ENCODE measurements at places on chromosomes 5 and 9.

- no peak for DNase-seq
These were observed 63.2 kb downstream of the ACER2 start for GRCh38 chr9:19471737-19472648.

DNA sequence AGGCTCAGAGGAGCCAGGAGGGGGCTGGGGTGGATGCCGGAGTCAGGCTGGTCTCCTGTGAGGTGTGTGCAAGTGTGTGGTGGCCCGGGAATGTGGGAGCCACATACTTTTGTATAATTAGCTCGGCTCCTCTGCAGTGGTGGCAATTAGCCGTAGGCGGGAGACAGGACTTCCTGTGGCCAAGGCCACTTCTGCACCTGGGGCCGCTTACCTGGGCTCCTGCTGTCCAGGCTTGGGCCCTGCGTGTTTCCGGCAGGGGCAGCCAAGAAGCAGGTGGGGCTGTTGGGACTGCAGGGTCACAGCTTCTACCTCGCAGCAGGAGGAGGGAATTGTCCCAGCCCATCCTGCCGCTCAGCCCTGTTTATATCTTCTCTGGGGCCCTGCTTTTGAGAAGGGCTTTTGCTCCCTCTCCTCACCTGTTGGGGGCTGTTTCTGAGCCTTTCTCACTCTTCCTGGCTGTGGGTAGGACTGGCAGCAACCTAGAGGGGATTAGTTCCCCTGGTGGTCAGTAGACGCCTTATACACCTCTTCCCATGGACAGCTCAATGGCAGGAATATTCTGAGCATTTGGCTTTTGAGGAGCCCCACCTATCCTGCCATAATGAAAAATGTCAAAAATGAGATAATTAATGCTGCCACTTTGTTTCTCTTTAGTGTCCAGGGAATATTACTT is 145.4 kb upstream of the PITX1 start:
- no peak for DNase-seq

DNA sequence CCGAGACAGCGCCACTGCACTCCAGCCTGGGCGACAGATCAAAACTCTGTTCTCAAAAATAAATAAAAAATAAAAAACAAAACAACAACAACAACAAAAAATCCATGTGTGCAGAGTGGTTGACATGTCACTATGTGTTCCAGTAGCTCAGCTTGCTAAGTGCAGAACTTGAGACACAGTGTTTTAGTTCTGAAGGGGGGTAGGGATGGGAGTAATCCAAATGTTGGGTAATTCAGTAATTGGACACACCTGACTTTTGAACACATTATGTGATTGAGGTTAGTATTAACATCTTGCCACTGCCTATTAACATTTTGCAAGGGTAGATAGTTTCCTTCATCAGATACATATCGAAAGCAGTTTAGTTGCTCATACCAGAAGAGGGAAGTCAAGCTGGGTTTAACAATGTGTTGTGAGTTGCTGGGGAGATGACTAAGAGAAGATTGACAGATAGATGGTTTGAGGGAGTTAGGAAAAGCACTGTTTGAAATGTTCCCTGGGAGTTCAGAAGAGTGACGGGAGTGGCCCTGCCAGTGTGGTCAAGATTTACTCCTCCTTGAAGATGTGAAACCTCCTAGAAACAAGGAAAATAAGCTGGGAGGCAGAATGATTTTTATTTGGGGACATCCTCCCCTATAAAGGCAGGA is 928 bp downstream of the HACD4 start:
- DNase-seq, result no peak

GRCh38 chr5:105898183-105898582 is 1772.6 kb downstream of the EFNA5 start:
- DNase-seq, result no peak

DNA sequence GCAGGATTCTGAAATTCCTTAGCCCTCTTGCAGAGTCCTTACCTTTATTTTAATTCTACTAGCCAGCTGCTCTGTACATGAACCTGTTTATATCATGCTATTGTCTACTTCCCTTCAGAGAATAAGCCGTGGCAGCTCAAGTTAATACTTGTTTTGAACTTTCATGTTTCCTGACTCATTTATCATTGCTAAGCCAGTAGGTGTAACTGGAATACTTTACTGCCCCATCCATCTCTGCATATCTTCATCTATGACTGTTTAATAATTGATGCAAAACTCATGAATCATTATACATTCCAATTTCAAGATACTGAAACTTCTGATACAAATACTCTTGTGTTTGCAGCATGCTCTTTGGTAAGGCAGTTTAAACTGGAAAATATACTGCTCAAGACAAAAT is 174.7 kb downstream of the PPP2R2B start:
- no peak for DNase-seq

DNA sequence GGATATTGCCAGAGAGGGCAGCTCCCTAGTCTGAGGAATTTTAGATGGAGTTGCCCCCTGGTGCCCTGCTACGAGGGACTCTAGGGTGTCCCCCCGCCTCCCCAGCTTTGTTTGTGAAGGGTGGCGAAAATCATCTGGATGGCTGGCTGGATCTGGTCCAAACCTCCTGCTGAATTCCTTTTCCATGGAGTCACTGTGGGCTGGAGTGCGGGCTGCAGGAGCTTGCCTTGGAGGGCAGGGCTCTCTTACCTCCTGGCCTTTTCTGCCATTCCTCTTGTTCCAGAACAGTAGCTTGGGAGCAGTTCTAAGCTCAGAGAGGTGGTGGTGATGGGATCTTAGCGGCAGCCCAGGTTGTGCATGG is 2.1 kb downstream of the SYNPO start:
- DNase-seq, result no peak

DNA sequence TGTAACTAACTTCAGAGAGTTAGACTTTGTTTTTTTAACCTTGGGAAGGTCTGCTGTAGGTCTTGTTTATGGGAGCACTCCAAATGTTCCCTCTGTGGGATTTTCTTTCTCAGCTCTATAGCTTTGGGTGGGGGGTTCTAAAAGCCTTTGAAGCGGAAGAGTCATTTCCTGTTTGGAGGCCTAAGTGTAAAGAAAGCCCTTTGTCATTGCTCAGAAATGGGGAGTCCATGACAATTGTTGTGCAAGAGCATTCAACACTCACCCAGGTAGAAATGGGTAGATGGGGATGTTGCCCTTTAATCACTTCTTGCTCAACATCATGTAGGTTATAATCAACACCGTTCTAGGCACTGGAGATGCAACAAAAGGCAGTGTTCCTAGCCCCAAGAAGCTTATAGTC is 30.3 kb upstream of the MAST4 start:
- DNase-seq, result no peak

DNA sequence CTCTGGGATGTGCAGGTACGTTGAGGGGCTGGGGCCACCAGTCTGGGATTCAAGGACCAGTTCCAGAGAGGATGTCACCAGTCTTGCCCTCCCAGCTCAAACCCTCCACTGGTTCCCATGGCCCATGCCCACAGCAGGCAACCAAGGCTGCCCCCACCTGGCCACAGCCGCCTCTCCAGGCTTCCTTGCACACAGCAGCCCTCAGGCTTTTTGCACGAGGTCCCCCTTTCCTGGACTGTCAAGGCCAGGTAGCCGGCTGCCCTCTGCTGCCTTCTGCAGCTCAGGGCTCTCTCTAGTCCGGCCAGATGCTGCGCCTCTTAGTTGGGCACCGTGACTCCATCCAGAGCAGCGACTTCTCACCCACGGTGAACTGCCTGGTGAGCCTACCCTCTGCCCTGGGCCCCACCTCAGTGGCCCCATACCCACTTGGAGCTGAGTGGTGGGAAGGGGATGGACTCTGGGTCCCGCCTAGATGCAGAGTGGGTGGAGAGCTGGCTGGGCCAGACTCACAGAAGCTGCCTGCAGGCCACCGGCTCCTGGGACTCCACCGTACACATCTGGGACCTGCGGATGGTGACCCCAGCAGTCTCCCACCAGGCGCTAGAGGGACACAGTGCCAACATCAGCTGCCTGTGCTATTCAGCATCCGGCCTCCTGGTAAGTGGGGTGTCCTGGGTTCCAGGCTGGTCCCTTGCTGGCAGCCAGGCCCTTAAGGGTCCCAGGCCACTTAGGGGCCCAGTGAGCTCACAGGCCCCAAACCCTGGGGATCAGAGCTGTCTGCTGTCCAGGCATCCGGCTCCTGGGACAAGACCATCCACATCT is 2.9 kb downstream of the WDR38 start:
- DNase-seq, result no peak

DNA sequence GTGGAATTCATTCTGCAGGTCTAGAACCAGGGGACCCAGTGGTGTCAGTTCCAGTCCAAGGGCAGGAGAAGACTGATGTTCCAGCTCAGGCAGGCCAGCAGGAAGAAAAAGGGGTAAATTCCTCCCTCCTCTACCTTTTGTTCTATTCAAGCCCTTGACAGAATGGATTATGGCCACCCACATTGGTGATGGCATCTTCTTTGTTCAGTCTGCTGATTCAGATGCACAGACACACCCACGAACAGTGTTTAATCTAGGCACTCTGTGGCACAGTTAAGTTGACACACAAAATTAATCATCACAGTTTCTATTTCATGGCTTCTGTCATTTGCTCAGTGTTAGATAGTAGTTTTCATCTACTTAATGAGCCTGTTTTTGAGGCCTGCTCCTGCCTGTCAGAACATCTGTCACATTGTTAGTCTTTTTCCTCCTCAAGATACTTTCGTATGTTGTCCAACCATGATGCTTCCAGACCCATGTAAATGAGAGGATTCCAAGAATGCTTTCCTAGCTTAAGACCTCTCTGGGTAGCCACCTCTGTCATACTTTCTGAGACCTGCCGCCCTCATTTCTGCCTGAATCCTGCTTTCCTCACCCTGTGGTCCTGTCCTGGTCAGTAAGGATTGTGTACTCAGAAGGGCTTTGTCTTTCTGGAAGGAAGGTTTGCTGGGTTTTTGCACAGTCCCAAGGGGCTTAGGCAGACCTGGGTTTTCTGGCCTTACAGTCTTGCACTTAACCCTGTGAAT is 72.5 kb downstream of the SPIN1 start:
- DNase-seq, result no peak

DNA sequence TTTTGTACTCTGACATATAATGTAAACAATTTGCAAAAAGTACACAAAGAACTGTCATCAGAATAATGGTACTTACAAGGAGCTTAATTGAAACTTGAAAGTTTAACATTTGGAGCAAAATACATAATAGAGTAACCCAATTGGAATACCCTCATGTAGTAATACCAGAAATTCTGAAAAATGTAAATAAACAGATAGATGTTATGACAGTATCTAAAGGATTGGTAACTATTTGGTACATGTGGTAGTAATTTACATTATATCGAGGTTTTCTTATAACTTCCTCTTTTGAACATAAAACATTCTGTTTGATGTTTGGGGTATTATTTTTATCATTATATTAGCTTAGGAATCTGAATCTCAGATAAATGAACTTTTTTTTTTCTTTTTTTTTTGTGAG is 211.7 kb upstream of the ELL2 start:
- DNase-seq, result no peak

DNA sequence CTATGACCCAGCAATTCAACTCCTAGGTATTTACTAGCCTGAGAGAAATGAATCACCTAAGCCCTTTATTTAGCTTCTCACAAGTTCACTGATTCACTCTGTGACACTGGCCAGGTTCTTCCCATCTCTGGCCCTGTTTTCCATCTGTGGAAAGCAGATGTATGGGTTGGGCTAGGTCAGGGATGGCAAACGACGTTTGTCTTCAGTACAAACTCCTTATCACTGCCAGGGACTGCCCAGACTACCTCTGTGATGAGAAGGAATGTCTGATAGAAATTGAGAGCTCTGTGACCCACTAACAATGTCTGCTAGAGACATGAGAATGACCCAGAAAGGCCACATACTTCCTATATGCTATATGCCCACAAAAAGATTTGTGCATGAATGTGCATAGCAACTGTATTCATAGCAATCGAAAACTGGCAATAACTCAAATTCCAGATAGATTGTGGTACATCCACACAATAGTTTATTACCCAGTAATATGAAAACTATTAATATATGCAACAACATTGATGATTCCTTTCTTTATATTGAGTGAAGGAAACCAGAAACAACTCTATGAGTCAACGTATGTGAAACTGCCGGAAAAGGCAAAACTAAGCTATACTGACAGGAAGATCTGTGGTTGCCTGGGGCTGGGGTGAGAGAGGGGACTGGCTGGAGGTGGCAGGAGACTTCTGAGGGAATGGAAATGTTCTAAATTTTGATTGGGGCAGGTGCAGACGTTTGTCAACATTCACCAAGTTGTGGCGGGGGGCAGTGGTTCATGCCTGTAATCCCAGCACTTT is 32.0 kb upstream of the ADAM19 start:
- DNase-seq, result no peak

Measured in anterior cingulate cortex (tissue), 58 donors.